Suppressor macrophage (primary cell): ENCODE measurements at places on chromosomes 1 and 21.
A peak's percentile ranks its signal among the peaks of the same experiment; 100 is the strongest.

- no peak for DNase-seq
These were observed 2.7 kb downstream of the HIVEP3 start for GRCh38 chr1:41915786-41916571.

GRCh38 chr21:36904093-36904666 is 62.3 kb downstream of the HLCS start:
- no peak for DNase-seq

- no peak for DNase-seq
These were observed 2072.4 kb downstream of the MRPL39 start for GRCh38 chr21:23534850-23535249.

DNA sequence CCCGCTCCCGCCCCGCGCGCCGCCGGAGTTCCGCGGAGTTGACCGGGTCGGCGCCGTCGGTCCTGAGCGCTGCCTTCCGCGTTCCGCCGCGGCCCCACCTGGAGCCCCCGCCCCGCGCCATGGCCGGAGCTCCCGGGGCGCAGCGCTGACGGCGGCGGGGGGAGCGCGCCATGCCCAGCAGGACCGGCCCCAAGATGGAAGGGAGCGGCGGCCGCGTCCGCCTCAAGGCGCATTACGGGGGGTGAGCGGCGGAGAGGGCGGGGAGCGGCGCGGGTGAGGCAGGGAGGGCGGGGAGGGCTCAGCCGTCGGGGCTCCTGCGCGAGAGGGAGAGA is 216 bp downstream of the PRKCZ start:
- DNase-seq = no peak

DNA sequence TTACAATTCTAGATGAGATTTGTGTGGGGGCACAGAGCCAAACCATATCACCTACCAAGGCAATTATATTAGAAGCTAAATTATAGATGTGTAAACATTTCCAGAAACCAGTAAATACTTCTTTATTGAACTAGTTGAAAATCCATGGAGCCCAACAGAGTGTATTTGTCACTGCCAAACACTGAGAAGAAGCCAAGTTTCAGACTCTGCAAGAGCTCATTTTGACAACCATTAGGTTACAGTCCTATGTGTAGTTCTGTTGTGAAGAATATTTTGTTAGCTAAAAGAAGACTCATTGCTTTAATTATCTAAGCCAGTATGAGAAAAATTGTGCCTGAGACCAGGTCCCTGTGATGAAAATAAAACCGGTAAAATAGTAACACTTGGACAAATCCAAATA is 358.9 kb upstream of the SGIP1 start:
- no peak for DNase-seq

- no peak for DNase-seq
These were observed 12.1 kb downstream of the SH3BGRL3 start for GRCh38 chr1:26291939-26292338.

DNA sequence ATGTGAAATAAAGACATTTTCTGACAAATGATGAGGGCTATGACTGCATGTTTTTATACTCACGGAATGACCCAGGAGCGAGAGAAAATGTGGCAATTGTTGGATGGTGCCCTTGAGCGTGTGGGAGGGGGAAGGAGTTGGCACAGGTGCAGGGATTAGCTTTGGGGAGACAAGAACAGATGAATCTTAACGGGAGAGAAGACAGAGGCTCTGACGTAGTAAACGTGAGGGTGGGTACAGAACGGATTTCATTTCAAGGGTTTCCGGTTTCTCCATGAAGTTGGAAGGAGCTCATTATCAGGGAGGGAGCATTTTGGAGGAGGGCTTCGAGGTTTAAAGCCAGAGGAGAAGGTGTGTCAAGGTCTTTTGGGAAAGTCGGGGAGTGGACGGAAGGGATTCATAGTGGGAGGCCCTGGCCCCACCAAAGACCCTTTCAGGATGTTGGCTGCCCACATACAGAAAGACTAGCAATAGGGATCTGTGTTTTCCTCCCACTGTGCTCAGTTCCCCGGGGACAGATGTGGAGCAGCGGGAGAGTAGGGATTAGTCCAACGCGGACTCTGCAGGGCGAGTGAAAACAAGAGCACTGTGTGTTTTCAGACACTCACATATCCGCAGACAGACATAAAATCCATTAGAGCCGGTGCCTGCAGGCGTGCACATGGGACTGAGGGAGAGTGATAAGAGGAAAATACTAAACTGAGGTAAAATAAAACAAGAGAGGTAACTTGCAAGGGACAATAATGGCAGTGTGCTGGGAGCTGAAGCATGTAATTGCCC is 584.1 kb downstream of the AJAP1 start:
- no peak for DNase-seq

DNA sequence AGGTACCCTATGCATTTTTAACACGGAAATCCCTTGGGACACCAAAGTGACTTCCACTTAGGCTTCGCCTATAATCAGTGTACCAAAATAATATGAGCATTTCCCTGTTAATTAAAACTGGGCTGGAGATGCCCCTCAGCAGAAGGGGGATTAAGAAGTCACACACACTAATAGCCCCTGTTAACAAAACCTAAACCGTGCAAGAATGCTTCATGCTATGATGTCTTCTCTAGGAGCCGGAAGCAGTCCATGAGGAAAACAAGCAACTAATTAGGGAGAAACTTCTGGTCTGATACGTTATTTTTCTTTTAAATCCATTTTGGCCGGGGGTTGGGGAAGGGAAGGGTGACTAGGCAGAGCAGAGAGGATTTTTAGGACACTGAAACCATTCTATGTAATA is 123.4 kb downstream of the ESRRG start:
- DNase-seq = no peak

- no peak for DNase-seq
These were observed 601.0 kb downstream of the NUF2 start for GRCh38 chr1:163922743-163923201.

DNA sequence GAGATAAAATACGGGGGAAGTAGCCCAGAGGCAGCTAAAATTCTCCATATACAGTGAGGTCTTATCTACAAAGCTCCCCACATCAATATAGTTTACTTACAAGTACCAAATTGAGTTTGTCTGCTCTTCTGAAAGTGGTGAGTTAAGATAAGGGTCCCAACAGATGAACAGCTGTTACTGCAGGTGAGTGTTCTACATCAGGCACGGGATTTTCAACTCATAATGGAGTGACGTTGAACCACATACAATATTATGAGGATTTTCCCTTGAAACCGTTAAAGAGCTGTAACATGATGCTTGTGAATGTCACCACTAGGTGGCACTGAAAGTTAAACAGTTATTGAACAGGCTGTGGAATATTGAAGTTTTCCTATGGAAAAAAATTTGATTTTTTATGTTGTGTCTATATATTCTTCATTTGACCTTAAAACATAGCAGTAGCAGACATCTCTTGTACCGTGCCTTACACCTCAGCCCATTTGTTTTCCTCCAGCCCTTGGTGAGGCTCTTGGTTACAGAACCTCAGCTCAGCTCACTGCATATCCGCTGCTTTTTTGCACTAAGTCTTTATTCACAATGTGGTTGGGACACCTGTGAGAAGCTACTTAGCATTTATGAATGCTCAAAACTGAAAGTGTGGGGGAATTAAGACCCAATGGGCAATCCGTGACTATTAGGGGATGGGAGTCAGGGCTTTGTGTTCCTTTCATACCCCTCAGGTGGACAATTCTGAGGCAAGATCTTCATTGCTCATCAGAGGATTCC is 23.2 kb downstream of the CD1D start:
- peak; percentile 87 for DNase-seq

GRCh38 chr1:183097438-183098051 is 74.3 kb downstream of the LAMC1 start:
- no peak for DNase-seq

- no peak for DNase-seq
These were observed 493.8 kb downstream of the MATN1 start for GRCh38 chr1:30229557-30229956.
